Pancreas (tissue), 10 donors: ENCODE measurements at places on chromosomes 11 and 22.
A peak's percentile ranks its signal among the peaks of the same experiment; 100 is the strongest.

DNA sequence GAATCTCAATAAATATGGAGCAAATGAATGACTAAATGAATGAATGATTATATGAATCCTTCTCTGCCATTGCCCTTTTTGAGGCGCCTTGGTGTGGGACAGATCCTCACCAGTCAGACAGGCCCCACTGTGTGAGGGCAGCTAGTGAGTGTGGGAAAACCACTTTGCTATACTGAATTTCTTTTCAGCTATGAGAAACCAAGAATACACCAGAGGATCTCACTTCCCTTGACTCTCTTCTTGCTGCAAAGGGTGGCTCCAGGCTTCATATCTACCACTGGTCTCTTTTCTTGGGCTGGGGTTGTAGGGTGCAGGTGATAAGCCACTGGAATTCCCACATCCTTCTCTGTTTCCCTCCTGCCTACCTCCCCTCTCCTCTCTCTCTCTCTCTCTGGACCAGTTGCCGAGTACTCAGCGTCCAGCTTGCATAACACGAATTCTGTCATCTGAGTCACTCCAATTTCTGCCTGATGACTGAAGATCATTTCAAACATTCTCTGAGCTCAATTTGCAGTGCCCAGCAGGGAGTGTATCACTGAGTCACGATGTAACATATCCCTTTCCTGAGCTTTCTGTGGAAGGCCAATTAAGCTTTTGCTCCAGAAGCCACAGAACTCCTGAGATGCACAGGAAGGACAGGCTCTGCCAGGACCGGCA lies 304.3 kb upstream of the NCAM1 start:
- DNase-seq = no peak

GRCh38 chr11:5137014-5137413 lies 1.1 kb downstream of the OR52A5 start:
- DNase-seq = no peak

DNA sequence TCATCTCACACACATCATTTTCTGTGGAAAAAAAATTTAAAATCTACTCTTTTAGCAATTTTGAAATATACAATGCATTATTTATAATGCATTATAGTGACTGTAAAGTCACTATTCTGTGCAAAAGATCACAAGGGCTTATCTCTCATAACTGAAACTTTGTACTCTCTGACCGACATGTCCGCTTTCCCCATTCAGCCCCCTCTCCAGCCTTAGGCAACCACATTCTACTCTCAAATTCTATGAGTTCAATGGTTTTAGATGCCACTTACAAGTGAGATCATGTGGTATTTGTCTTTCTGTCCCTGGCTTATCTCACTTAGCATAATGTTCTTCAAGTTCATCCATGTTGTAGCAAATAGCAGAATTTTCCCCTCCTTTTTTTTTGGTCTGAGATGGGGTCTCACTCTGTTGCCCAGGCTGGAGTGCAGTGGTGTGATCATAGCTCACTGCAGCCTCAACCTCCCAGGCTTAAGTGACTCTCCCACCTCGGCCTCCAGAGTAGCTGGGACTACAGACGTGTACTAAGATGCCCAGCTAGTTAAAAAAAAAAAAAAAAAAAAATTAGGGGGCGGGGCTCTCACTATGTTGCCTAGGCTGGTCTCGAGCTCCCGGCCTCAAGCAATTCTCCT lies 44.5 kb downstream of the SYN3 start:
- no peak for DNase-seq

DNA sequence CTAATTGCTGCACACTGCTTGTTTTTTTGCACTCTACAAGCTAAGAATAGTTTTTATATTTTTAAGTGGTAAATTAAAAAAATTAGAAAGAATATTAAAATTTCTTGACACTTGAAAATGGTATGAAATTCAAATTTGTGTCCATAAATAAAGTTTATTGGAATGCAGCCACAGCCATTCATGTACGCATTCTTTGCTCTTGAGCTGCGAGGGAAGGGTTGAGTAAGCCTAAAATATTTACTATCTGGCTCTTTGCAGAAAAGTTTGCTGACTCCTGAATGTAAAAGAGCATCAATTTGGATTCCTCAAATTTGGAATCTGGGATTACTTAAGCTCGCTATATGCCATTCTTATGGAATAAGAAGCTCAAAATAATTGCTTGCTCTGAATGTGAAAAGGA lies 3.4 kb upstream of the ADAMTS8 start:
- DNase-seq = no peak

- no peak for DNase-seq
Observed at GRCh38 chr11:133525976-133526375, 6.3 kb downstream of the OPCML start.

DNA sequence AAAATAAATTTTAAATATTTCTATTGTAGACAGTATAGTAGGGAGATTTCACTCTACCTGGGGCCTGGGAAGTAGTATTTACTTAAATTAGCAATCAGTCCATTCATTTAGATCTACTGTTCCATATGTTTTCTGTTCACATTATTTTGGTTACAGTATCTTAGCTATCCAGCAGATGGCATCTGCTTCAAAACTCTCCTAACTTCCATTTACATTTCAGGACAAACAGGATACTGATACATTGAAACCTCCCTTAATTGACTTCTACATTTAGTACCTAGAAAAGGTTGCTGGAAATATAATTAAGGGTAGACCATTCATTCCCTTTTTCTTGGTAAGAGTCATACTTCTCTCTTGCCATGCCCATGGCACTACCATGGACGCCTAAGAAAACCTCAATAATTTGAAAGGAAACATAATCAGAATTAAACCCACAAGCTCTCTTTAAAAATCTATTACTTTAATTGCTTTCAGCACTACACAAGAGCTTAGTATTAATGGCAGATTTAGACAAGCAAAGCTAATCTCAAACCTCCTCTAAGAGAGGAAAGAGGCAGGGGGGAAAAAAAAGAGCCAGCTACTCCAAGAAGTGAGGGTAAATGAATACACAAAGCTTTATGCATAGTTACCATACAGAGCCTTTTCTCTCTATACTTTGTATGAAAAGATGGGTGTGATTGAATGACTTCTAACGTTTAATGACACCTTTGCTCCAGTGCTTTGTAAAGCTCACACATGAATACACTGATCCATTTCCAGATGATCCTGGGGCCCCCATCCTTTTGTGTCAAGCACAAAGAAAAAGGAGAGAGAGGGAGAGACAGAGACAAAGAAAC lies 131.2 kb upstream of the MTMR2 start:
- no peak for DNase-seq

DNA sequence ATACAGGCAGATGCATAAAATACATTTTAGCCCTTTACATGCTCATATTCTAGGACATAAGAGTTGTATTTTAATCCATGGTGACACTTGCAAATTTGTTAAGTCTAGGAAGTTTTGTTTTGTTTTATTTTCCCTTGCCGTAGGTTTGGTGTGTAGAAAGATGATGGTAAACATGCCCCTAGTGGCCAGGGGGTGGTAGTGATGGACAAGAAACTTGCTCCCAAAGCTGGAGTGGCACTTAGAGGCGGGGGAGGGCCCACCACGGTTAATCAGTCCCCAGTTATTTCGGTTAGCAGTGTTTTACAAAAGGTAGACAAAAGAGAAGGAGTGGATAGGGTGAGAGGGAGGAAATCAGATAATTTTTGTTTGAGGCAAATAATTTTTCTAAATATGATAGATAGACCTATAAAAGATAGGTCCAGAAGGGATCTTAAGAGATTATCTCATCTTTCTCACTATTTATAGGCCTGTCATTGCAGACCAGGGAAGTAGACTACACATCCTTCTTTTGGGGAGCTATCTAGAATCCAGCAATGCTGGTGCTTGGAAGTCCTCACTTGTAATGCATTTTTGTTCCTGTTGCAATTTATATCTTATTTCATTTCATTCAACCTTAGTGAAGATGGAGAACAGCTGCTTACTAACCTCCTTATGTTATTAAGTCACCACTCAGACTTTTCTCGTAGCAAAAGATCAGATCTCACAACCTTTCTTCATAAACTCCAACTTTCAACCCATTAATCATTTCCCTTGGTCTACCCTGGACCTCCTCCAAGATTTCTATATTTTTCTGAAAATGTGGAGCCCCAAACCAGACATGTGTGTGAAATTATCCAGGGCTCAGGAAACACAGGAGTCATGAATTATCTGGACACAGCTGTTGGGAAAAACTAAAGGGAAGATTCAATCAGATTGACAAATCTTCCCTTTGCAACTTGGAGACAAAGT lies 5.9 kb upstream of the BDNF start:
- DNase-seq = no peak

DNA sequence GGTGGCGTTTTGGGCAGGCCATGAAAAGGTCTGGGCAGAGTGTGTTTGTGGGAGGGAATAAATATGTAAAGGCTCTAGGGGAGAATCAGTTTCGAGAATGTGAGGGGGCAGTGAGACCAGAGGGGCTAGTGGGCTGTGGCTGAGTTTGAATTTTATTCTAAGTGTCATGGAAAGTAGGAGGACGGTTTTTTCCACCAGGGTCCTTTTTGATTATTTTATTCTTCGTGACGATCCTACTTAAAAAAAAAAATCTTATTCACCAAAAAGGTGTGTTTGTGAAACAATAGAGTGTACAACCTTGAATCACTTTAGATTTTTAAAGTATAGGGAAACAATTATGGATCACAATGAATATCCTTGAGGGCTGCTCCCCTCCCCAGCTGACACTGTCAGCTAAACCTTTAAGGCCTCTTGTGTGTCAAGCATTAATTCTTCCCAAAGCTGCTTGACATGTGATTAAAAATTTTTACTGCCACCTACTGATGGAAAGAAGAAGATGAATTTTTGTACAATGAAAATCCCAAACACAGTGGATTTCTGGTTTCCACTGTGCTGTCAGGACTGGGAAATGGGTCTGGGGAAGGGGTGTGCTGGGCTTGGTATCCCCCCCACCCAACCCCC lies 107.5 kb upstream of the OR4B1 start:
- no peak for DNase-seq

DNA sequence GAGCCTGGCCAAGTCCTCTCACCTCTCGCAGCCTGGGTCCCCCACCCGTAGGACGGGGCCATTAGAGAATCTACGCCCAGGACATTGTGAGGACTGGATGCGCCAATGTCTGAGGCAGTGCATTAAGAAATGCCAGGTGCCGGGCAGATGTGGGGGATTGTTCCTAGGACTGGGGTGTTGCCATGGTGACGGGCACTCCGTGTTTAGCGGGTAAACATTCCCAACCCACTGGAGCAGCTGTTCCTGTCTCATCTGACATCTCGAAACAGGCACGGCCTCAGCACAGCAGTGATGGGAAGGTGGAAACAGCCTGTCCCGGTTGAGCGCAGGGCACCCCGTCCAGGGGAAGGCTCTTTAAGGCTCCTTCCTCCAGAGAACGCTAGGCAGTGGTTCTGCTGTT lies 99.6 kb upstream of the RTL6 start:
- no peak for DNase-seq

- DNase-seq = no peak
Observed at GRCh38 chr11:111101881-111102280, 143.6 kb upstream of the POU2AF2 start.

DNA sequence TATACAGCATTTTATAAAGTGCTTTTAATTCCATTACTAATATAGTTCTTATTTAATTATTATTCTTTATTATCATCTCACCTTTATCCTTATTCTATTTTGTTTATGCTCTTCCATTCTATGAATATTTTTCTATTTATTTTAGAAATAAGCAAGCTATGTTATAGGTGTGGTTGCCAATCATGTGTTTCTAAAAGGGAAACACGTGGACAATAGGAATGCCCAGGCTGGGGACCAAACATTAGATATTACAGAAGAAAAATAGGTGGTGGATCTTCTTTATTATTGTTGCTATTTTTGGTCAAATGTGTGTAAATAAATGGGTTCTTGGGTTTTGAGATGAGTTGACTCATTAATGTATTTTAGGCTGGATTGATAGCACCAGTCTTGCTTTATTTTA lies 438.3 kb downstream of the RAB38 start:
- no peak for DNase-seq

- DNase-seq = no peak
Observed at GRCh38 chr11:116970485-116971292, 127.5 kb downstream of the SIK3 start.

DNA sequence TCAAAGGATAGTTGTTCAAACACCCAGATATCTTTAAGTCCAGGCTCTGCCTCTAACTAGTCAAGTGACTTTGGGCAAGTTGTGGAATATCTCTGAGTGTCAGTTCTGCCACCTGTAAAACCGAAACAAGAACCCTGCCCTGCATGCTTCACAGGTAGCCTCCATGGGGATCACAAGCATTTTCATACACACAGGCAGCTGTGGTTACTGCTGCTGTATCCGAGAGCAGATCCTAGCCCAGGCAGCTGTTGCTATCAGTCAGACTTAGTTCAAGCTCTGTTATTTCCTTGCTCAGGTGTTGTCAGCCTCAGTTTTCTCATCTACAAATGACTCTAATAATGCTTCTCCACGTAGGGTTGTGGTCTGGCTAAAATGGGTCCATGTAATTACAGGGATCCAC lies 6.5 kb upstream of the RASD2 start:
- no peak for DNase-seq

- no peak for DNase-seq
Observed at GRCh38 chr11:17853280-17853679, 118.7 kb downstream of the KCNC1 start.

DNA sequence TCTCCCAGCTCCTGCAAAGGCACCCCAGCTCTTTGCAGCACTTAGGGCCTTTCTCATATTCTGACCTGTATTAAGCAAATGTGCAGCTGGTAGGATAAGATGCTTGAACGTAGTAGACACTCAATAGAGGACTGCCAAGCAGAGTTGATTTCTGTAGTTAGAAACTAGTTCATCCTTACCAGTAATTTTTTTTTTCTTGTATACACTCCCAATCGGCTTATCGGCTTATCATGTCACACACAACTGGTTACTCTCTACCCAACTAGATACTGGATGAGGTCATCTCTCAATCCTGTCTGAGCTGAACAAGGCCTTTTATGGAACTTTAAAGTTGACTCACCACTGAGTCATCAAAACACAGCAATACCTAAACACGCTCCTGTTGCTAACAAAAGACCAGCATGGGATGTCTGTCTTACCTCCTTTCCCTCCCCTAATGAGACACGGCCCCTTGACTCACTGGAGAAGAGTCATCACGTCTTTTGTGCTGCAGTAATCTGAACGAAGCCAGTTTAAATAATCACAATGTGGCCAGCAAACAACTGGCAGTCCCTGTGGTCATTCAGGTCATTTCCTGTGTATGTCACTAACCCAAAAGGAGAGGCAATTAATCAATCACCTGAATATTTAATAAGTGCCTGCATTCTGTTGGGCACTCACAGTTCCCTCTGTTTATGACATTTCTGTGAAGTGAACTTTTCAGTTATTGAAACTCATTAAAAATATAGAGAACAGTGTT lies 7.5 kb upstream of the WEE1 start:
- DNase-seq = peak; percentile 45

DNA sequence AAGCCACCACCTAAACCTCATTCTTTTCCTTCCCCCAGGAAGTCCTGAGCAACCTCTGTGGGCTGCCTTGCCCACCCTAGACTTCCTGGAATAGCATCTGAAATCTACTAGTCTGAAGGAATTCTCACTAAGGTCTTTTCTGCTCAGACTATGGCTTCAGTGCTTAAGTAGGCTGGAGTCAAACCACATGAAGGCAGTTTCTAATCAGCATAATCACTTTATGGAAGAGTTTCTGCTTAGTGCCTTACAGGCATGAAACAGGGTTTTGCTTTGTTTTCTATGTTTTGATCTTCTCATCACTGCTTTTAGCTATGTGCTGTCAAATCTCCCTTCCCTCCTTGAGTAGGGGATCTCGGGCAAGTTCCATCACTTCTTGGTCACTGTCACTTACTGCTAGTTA lies 117.7 kb downstream of the WT1 start:
- DNase-seq = no peak

- no peak for DNase-seq
Observed at GRCh38 chr11:44893846-44894617, 56.7 kb downstream of the TP53I11 start.

GRCh38 chr11:75334402-75334891 lies 17.0 kb downstream of the ARRB1 start:
- DNase-seq = no peak
